ENCODE measurements at places on chromosomes 13 and 19.

DNA sequence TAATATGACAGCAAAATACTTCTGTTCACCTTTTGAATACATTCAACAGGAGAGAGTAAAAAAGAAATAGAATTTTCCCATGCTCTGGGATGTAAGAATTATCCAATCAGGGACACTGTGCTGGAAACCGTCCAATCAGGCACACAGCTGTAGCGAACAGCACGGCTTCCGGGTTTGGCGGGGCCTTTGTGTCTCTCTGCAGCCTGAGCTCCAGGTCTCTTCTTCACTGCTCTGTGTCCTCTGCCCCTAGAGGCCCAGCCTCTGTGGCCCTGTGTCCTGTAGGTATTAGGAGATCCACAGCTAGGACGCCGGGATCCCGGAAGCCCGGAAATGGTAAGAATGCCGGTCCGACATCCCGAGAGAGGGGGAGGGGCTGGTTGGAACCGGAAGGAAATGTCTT lies 92.7 kb downstream of the ZNF737 start:
- DNase-seq: no peak

- DNase-seq: no peak
These were observed 3.1 kb downstream of the ZNF784 start for GRCh38 chr19:55621205-55621672.

DNA sequence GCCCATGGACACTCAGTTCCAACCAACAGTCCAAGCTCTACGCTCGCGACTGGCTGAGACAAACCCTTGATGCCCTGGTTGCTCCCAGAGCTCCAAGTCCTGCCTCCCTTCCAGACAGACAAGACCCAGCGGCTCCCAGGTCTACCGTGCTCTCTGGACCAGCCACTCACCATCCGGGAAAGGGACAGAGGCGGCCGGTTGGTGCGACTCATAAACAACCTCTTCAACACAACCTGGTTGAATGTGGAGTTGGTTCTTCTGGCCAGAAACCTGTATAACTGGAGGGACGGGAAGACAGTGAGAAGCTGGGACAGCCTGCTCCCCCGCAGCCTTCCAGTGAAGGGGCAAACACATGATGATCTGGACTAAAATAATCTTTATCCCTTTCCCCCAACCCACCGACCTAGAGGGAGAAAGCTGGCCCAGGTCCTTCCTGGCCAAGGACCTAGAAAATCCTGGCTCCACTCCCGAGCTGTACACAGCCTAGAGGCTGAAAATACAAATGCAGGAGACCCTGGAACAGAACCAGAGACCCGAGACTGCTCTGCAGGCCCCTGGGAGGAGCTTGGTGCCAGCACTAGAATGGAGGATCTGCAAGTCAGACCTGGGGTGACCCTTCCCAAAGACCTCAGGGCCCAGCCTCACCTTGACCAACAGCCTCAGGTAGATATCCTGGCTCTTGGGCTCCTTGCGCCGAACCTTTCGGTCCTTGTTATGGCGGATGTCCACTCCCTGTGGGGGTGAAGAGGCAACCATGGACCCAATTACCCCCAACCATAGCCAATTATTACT lies 1.6 kb downstream of the RPL18 start:
- DNase-seq: no peak

DNA sequence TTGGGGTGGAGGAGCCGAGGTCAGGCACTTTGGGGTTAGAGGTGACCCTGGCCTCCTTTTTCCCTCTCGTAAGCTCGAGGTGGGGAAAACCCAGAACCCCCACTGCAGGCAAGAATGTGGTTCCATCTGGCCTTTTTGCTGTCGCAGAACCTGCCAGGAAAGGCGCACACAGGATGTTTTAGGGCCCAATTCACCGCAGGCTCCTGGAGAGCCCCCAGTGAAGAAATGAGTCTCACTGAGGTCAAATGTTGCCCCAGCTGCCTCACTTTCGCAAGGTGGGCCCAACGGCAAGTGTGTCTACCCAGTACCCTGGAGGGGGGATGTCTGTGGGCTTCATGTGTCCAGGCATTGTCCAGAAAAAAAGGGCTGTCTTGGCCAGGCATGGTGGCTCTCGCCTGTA lies 61.8 kb downstream of the PEX11G start:
- peak; percentile 16 for DNase-seq

- peak; percentile 44 for DNase-seq
These were observed at the start of gene PVR for GRCh38 chr19:44643605-44644401. PVR (plus strand) TSS chr19:44643910; CDS start chr19:44644097, 187 bp downstream.

- no peak for DNase-seq
These were observed 125.0 kb downstream of the TNFRSF19 start for GRCh38 chr13:23695196-23695595.

GRCh38 chr19:48868114-48868886 lies at the start of gene PLEKHA4:
PLEKHA4 (minus strand) TSS chr19:48868617; CDS start chr19:48867620, 997 bp downstream.
- no peak for DNase-seq

GRCh38 chr13:74597526-74597925 lies 463.3 kb upstream of the KLF12 start:
- DNase-seq: no peak

Measured in stimulated activated CD4-positive, alpha-beta T cell treated with anti-CD3 and anti-CD28 coated beads, Interleukin-1b, Interleukin-23, amount 100 ng/mL, for 48 hours (primary cell).